ENCODE measurements at places on chromosomes 1 and 21. TPM values are rescaled to one million over a fixed set of nuclear protein-coding genes. Genes with fewer than 3 reads are reported as not detected.

Gene GBP7
- not detected for total RNA-seq

Gene NADK
- total RNA-seq = 24.0 TPM

Gene LCE1D
- total RNA-seq = not detected

Gene FAM151A
- total RNA-seq = not detected

Gene AMY1C
- total RNA-seq = not detected

Gene WDR64
- total RNA-seq = not detected

Gene TINAGL1
- 7.0 TPM for total RNA-seq

Gene LYPD8
- 1.4 TPM for total RNA-seq

Gene FALEC
- not detected for total RNA-seq

Gene SLC30A10
- 0.68 TPM for total RNA-seq

Gene NBL1
- 221 TPM for total RNA-seq

Gene SLX9
- total RNA-seq = 17.0 TPM

Gene DIO1
- 0.39 TPM for total RNA-seq

Gene TPTE
- total RNA-seq = 3.1 TPM

Gene SPATA21
- not detected for total RNA-seq

Gene MANEAL
- total RNA-seq = 5.6 TPM

Gene SNX7
- 114 TPM for total RNA-seq

Gene COL6A1
- total RNA-seq = 760 TPM

Gene EDARADD
- total RNA-seq = 1.7 TPM

Gene SRGAP2C
- total RNA-seq = 38.7 TPM

Gene SLC22A15
- 0.60 TPM for total RNA-seq

Gene RHBDL2
- not detected for total RNA-seq

Gene GABRD
- 1.3 TPM for total RNA-seq

Gene FAM72D
- total RNA-seq = 7.3 TPM

Gene ZNF593OS
- not detected for total RNA-seq

Gene OR2T33
- total RNA-seq = not detected

Gene PRDM16
- not detected for total RNA-seq

Gene SERPINC1
- total RNA-seq = 0.39 TPM

Gene ASTN1
- not detected for total RNA-seq

Gene LCE3D
- total RNA-seq = not detected

Gene CLIC6
- not detected for total RNA-seq

Gene MYCL
- 0.12 TPM for total RNA-seq

Gene TNFSF4
- 1.3 TPM for total RNA-seq

Gene BARHL2
- not detected for total RNA-seq

Gene PCP4L1
- total RNA-seq = not detected

Gene BRWD1
- total RNA-seq = 23.4 TPM

Gene PLEKHM2
- 24.3 TPM for total RNA-seq

Gene SHISAL2A
- not detected for total RNA-seq

Gene NOL9
- 14.4 TPM for total RNA-seq

Gene CASQ2
- total RNA-seq = not detected

Gene NBPF10
- total RNA-seq = 0.84 TPM

Gene LAMC2
- total RNA-seq = 2.2 TPM

Gene HTR1D
- total RNA-seq = not detected

Gene ANKRD65
- total RNA-seq = not detected

Gene DNALI1
- total RNA-seq = 5.9 TPM

Gene FNDC5
- total RNA-seq = 0.48 TPM

Gene OR2T29
- not detected for total RNA-seq

Gene SNAPIN
- total RNA-seq = 75.2 TPM

Gene VSIG8
- 0.20 TPM for total RNA-seq
